ENCODE measurements at places on chromosomes 1 and 21.

GRCh38 chr1:223870617-223871574 lies 25.1 kb upstream of the TP53BP2 start:
- no peak for DNase-seq

GRCh38 chr21:31023680-31024079 lies 14.6 kb downstream of the KRTAP19-8 start:
- no peak for DNase-seq

DNA sequence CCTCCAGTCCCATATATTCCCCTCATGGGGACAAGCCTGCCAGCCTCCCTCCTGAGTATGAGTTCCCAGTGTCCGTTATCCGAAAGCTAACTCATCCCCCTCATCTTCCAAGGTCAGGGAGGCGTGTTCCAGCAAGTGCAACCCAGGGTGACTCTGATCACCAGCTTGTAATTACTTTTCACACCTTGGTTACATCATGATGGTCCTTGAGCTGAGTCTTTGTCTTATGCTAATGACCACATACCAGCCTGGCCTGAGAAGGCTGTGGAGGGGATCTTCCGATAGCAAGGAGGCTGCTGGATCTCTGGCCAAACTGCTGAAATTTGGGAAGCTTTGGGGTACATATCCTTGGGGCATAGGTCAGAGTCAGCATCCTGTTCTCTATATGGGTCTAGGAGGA lies 99.6 kb downstream of the DDX20 start:
- no peak for DNase-seq

GRCh38 chr1:171252482-171252881 lies 4.2 kb downstream of the FMO1 start:
- DNase-seq, result no peak

- peak; percentile 81 for DNase-seq
Observed at GRCh38 chr1:207336559-207337467, 15.3 kb downstream of the CD55 start.

DNA sequence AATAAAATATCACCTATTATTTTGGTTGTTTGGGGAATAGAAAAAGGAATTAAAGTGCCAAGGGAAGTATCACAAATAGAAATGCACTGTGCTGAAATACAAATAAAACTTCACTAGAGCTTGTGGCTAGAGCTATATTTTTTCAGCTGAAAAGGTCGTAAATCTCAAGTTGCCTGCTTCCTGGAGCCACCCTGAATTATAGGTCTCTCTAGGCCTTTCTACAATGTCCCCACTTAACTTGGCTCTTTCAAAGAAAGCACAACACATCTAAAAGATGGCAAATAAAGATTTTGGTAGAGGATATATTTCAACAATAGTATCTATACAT lies 5.0 kb upstream of the RNF2 start:
- DNase-seq, result no peak

DNA sequence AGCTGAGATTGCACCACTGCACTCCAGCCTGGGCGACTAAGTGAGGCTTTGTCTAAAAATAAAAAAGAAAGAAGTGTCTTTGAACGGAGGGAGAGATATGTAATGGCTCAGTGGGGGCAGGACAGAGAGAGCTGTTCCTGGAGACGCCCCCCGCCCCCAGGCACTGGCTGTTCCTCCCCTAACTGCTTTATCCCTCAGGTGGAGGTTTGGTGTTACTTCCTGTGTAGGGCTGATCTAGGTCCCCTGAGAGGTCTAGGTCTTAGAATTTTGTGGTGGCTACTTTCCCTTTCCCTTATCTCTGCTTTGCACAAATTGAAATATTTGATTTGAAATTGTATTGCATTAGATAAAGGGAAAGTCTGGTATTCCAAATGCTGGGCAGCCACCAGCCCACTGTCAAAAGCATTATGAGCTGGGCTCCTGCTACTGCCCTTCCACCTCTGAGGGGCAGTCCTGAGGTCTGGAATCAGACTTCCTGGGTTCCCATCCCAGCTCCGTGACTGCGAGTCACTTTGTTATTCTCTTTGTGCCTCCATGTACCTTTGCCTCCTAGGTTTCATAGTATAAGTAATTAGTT lies 134.8 kb upstream of the KIF26B start:
- no peak for DNase-seq

DNA sequence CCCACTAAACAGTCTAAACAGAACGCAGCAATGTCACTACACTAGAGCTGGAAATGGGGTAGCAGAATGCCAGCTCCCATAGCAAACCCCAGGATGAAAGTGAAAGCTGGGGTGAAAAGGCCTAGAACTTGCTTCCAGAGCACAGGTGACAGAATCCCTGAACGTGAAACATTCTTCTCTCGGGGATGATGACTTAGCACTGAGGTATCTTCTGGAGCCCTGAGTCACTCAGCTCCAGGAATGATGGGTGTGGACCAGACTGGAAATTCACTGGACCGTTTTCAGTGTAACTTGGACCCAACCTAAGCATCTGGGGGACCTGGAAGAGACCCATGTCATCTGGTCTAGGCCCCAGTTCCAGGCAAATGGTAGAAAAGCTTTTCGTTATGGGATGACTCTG lies 108.9 kb downstream of the CDC7 start:
- DNase-seq, result peak; percentile 88
